ENCODE measurements at places on chromosomes 7 and 10.

DNA sequence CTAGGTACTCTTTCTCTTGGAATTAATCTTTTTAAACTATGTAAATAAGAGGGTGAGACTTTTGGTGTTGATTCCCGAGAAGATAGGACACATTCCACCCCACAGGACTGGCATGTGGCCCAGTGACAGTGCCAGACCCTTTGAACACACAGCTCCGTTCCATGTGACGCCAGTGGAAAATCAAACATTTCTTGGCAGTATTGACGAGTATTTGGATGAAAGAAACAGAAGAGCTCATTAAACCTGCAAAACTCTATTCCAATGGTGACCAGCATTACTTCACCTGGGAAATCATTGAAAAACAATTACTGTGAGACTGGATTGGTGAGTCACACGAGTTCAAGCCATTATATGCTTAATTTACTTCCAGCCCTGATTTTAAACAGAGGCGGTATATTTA is 25.8 kb downstream of the AKR1E2 start:
- DNase-seq: no peak

DNA sequence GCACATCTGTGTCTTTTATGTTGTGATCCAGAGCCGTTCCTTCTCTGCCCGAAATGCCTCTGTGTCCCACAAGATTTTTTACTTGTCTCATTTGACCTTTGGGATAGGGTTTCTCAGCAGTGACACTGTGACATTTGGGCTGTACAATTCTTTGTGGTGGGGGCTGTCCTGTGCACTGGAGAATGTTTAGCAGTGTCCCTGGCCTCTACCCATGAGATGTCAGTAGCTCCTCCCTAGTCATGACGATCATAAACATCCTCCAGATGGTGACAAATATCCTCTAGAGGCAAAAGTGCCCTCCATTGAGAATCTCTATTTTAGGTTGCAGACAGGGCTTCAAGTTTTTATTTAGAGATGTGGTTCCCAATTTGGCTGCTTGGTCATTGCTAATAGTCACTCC is 91.3 kb downstream of the PPP1R17 start:
- DNase-seq: no peak

DNA sequence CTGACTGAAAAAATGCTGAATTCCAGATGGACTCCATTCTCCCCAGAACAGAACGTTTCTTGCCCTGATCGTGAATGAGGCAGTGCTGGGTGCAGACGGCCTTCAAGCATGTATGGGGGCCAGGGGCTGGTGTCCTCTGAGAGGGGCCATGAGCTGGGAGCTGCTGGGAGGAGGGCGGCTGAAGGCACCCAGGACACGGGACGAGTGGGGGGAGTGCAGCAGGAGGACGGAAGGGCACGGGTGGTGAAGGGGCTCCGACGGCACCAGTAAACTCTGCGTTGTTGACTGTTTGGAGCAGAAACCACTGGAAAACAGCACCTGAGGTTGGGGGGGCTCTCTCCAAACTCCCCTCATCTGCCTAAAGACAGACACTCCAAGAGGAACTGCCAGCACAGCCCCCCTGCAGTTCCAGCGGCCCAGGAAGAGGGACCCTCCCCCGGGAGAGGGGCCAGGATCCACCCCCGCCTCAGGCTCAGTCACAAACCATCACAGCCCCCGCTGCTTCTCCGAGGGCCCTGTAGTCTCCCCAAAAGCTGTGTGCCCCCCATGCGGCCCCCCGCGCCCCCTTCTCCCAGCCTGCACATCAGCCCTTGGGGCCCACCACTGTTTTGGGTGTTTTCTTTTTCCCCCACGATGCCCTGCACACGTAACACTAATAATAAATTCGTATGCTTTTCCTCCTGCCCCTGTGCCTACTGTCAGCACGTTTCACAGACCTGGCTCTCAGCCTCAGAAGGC is 55.5 kb downstream of the DPYSL4 start:
- no peak for DNase-seq

- no peak for DNase-seq
Measured at GRCh38 chr7:13904689-13905088, 84.8 kb downstream of the ETV1 start.

GRCh38 chr7:47521816-47522561 is 59.9 kb downstream of the TNS3 start:
- DNase-seq: no peak

DNA sequence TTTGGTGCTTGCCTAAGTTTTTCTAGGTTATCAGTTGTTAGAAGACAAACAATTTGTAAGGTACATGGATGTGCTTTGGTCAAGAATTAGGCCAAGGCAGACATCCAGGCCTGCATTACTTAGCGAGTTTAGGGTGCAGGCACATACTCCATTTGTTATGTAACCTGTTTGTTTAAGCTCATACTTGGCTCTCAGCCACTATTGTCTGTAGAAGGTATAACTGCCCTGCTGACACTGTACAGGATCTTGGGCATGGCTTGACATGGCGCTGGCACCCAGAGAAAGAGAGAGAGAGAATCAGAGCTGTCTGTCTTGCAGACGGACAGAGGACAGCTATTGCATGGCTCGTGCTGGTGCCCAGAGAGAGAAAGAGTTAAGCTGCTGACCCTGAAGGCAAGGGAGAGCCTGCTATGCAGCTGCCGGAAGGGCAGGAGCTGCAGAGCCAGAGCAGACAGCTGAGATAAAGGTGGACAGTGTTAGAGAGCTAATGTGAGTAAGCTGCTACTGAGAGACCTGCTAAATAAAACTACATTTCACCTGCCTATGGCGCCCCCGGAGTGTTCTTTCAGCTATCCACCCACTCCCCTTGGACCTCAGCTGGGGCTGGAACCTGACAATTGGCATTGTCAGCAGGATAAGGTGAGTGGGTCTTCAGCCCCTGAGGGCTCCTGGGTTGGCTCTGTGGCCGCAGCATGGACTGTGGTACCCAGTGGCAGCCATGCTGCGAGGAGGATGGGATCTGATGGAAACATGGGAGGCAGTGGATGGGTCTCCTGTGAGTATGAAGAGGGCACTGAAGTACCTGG is 120.9 kb upstream of the TMEM106B start:
- no peak for DNase-seq

- DNase-seq: no peak
Measured at GRCh38 chr7:14835384-14835783, 67.2 kb downstream of the DGKB start.

All from activated T-cell treated with anti-CD3 and anti-CD28 coated beads, Interleukin-2, amount 50 U/mL, for 48 hours (primary cell).